ENCODE measurements at places on chromosomes 4 and X.

DNA sequence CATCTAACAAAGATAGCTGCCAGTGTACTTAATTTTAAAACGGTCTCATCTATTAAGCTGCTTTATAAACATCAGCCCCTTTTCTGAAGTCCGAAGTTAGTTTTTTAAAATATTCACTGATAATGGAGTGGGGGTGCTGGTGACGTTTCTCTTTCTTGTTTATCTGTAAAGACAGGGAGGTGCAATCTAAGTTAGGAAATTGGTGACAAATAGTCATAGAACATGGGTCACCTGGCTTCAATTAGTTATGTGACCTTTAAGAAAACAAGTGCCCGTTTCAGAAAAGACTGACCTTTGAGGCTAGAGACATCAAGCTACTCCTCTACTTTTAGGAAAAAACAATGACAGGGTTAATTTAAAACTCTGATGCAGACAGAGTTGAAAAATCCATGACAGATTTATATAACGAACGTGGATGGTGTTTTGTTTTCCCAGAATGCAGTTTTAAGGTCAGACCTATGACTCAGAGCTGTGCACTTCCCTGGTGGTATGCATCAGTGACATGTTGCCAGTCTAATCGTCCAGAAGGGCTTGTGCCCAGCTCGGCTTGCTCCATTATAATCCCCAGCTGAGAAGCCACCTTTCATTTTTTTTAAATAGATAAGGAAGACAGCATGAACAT, 38.2 kb downstream of the FHL1 start:
- DNase-seq, result peak; percentile 73

DNA sequence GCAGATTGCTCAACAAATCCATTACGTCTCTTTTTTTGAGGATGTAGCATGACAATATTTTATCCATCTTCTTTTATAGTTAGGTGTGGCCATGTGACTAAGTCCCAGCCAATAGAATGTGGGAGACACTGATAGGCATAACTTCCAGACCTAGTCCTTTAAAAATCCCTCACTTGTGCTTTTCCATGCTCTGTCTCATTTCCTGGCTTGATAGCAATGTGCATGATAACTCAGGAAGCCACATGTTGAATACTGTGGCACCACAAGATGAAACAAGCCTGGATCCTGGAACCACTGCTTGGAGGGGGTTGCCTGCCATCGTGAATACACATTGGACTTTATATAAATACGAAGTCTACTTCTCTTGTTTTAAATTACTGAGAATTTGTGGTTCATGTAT, 184.0 kb upstream of the NEIL3 start:
- peak; percentile 13 for DNase-seq

- DNase-seq, result no peak
These were observed at the start of gene CD40LG for GRCh38 chrX:136647677-136648360. CD40LG (plus strand) TSS chrX:136648158; CDS start chrX:136648249, 91 bp downstream.

DNA sequence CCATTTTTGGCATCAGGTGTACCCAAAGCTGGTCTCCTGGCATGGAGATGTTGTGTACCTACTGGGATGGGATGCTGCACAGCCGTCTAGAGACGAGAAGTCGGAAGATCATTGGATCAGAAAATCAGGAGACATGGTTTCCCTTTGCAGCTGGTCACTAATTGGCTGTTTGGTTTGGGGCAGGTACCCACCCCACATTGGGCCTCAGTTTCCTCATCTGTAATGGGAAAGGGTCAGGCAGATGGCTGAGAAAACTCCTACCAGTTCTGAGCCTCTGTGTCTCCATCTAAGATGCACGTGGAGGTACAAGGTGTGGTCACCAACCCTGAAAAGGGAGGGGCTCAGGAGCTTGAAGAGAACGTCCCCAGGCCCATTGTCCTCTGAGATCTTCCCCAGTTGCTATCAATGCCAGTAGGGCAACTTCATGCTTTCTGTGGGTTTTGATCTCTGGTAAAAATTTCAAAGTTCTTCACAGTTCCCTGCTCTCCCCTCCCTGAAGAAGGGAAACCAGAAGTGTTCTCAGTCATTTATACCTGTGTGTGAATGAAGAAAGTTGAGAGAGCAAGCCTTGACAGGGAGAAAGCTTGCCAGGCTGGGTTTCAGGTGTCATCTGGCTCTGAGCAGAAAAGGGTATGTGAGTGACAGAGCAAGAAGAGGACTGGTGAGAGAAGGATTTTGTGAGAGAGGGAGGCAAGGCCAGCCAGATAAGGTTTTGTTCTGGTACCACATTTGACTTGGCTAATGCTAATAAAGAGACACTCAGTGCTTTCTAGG, 15.1 kb downstream of the TSC22D3 start:
- no peak for DNase-seq

- no peak for DNase-seq
These were observed 52.8 kb upstream of the CD99 start for GRCh38 chrX:2638279-2638678.

- no peak for DNase-seq
These were observed 136.2 kb upstream of the USP9X start for GRCh38 chrX:40949071-40949470.

DNA sequence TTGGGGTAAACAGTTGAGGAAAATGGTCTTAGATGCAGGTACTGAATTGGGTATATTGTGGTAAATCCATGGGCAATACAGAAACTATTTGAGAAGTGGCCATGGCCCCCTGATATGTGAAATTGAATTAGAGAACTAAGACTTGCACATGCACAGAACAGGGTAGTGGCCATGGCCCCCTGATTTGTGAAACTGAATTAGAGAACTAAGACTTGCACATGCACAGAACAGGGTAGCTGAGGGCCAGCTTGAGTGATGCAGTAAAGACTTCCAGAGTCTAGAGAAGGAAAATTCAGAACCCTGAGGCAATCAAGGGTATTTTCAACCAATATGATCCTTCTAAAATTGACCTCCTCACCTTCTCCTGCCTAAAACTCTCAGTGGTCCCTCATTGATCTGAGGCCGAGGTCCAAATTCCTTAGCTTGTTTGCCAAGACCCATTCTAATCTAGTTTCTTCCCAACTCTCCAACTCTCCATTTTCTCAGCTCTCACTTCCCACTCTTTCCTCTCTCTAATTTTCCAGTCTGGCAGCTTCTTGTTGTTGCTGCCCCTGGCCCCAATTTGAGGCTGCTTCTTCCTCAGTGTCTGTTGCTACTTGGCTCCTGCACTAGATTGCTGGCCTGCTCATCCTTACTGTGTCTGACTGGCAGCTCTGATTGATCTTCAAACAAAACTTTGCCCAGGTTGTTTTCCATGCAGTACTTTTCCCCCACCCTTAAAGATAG, 72.4 kb downstream of the FRAS1 start:
- no peak for DNase-seq

DNA sequence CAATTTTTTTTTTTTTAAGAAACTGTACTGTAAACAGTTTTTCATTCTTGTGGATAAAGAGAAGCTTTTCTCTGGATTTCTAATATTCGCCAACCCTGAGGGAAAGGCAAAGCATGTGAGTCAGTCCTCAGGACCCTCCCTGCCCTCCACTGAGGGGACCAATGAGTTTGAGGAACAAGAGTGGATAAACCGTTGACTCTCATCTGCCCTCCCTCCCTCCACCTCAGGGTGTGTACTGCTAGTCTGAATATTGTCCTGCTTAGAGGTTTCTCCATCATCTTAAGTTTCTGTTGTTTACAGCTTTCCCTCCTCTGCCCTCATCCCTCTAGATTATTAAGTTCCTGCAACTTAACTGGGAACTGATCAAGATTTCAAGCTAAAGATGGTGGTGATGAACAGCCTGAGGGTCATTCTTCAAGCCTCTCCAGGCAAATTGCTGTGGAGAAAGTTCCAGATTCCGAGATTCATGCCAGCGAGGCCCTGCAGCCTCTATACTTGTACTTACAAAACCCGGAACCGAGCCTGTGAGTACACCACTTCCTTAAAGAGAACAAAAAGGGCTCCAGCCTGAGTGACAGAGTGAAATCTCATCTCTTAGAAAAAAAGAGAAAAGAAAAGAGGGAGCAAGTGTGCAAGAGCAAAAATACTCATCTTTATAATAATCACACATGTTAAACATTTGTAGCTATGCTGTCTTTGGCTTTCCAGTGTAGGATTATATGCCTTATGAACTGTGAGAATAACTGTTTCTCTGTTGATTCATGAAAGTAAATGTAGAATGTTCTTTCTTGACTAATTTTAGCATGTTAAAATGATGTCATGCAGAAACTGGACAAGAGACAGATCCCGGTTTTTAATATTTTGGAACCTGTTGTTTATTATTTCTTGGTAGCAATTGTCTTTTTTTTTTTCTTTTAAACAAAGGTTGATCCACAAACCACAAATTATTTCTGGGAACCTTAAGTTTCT, 11.9 kb downstream of the CA5B start:
- DNase-seq, result no peak

DNA sequence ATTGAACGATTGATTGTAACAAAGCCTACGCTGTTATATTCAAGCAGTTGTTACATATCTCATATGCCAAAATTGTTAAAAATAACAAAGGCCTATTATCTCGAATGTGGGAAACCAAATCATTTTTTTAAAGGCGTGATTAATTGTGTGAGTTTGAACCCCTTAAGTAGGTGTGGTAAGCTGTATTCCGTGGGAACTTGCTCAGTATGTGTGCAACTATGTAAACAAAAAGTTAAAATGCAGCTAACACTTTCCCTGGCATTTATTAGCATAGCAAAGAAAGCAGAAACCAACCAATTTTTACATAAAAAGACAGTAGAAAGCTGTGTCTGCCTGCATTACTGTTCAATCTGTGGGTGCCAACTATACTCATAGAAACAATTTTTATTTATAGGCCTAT, 166.0 kb upstream of the HAND2 start:
- no peak for DNase-seq

DNA sequence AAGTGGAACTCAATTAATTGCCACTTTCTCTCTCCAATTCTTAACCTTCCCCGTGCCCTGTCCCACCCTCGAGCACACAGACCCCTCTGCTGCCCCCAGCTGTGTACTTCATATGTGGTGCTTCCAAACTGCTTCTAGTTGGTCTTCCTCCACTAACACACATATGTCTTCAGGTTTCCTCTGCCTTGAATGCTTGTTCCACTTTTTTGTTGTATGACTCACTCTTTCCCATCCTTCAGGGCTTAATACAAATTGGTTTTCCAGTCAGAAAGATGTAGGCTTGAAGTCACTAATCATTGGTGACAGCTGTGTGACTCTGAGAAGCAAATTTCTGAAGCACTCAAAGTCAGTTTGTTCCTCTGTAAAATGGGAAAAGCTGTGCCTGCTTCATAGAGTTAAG, 30.6 kb downstream of the TRIM2 start:
- peak; percentile 40 for DNase-seq

DNA sequence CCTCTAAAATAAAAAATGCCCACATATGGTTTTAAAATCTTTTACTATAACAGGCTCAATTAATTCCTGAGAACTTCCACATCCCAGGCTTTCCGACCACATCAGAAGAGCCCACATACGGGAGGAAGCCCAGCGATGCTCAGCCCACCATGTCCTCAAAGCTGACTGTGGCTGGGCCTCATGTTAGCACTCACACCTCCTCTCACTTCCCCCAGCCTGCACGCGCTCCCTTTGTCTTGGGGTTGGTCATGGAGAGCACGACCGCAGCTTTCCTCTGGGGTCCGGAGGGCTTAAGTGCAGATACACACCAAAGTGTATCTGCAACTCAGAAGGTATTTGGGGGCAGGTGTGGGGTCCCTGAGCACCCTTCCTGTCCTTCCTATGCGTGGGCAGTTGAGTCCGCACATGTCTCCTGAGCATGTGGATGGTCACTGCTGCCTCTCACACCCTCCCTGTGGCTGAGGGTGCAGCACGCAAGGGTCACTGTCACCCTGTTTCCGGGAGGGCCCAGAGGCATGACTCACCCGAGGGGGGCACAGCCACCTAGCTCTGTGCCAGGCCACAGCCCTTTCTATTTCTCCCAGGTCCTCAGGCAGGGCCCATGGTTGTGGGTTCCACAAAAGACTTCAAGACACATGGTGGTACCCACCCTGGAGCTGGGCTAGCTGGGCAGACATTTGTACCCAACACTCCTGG, 21.2 kb downstream of the WDR1 start:
- no peak for DNase-seq

DNA sequence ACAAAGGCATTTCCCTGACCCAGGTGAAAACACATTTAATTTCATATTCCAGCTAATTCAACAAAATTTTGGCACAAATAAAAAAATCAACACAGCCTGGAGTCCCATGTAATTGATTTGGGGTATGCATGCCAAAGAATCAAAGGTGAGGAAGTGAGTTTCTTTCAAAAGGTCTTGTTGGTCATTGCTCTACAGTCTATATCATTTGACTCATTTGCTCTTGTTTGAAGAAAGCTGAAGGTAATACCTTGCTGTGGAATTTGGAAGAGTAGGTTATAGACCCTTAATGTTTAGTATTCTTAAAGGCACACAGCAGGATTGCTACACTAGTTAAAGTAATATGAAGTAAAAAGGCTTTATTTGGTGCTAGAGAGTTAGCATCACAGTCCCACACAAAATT, 25.4 kb downstream of the COL4A6 start:
- no peak for DNase-seq

GRCh38 chr4:108399610-108400265, 220.6 kb upstream of the RPL34 start:
- DNase-seq, result no peak

- DNase-seq, result peak; percentile 51
These were observed 72.0 kb downstream of the FAT1 start for GRCh38 chr4:186651624-186652023.

- DNase-seq, result peak; percentile 49
These were observed 71.0 kb downstream of the PRSS12 start for GRCh38 chr4:118281611-118282442.

DNA sequence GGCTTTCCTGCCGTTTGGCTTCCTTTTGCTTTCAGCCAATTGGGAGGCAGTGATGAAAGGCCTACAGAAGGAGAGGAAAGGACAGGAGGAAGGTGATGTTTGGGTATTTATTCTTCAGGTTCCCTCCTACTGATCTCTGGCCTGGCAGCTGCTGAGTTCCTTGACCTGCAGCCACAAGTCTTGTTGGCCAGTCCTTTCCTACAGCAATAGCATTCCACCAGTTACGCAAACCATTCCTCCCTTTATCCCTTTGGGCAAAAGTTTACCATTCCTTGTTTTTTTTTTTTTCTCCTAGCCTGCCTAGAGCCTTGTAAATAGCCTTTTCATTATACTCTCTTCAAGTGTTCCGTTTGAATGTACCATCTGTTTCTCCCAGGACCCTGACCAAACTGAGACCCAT, 198.1 kb upstream of the FTHL17 start:
- DNase-seq, result no peak

DNA sequence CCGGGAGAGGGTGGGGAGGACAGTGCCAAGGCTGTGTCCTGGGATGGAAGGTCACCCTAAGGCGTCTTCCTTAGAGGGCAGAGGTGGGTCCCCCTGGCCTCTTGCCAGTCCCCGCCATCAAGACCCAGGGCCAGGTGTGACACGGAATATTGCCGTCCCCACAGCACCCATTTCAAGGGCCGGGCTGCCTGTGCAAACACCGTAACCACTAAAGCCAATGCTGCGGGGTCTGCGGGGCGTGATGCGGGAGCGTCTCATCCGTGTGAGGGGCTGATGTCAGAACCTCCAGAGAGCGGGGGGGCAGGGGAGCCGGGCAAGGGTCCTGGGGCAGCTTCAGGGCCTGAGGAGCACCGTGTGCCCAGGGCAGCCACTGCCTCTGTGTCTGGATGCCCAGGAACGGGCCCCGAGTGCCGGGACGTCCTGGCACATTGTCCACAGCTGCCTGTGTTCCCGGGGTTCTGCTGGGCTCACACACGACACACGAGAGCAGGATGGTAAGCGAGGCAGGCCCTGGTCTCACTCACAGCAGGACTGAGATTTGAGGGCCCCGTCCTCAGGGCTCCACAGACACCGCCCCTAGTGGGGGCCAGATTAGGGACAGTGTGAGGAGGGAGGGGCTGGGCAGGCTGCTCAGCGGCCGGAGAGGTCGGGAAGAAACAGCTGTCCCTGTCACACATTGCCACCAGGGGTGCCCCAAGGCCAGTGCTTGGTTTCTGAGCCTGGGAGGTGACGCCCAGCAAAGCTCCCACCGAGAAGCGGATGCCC, 29.2 kb downstream of the NKX1-1 start:
- DNase-seq, result no peak

Measured in fibroblast of skin of back (primary cell).